HFFc6 (cell line): ENCODE measurements at places on chromosomes 2 and 18. TPM values are rescaled to one million over a fixed set of nuclear protein-coding genes. Genes with fewer than 3 reads are reported as not detected.

The FANCL gene
- total RNA-seq = 7.2 to 9.1 TPM (median 7.4 TPM) in 3 replicates

The C18orf63 gene
- total RNA-seq = not detected in 3 replicates

The IL1R2 gene
- total RNA-seq = not detected in 2 replicates

The RETREG2 gene
- 76.4 to 82.3 TPM (median 80.1 TPM) in 3 replicates for total RNA-seq

DNA sequence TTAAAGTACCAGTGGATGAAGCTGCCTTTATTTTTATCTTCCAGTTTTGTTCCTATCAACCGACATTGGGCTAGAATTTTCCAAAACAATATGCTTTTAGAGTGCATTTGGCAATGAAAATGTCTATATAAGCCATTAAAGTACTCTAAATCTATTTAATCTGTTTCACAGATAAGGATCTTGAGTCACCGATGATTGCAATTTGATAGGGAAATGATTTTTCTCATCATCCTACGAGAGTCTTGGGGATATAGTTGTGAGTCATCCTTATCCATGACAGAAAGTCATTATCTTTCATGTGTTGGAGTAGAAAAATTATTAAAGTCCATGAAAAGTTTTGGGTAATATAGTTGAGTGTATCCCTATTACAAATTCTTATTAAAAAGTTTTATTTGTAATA is 26.1 kb downstream of the SLC39A10 start:
- H3K36me3 ChIP-seq = peaks cover 20% of the 10 kb centered on the region
- H3K4me1 ChIP-seq = peaks cover 29% of the 10 kb centered on the region
- peak; percentile 67 for DNase-seq
- H3K27ac ChIP-seq = peak overlapping the region; percentile 39; the same call in 1 of the 2 replicates
- peaks cover 3% of the 10 kb centered on the region; the same call in 1 of the 2 replicates for H3K27me3 ChIP-seq

DNA sequence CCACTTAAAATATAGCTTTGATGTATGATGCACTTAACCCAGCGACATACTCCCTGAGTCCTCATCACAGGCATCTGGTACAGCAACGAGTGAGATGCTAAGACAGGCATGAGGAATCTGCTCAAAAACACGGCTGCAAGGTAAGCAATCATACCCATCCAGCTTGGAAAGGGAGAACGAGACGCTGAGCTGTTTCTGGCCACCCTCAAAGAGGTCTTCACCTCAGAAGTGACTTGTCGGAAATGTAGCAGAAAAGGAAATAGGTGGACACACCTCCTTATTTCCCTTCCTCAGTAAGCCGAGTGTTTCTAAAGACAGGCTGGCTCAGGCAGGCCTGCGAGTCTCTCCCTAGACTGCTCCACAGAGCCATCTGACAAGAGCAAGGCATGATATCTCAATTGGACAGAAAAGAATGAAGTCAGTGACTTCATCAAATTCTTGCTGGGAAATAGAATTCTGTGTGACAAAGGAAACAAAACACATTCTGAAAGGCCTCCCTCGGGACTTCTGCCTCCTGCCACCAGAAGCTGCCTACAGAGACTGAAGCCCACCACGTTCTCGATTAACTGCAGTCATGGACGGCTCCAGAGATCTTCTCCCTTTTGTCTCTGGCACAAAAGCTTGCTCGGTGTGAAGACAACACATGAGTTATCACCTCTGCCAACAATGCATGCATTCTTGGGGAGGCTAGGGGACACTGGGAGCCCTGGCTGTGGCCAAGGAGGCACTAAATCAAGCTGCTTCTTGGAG is 84.3 kb downstream of the UXS1 start:
- no peak overlapping the region for H3K4me3 ChIP-seq
- DNase-seq = no peak
- no peaks in the 10 kb centered on the region for H3K27me3 ChIP-seq
- H3K36me3 ChIP-seq = 0 out of 2 replicates have a peak, but pooled peaks cover 6% of the 10 kb centered on the region
- no peak overlapping the region for H3K27ac ChIP-seq

DNA sequence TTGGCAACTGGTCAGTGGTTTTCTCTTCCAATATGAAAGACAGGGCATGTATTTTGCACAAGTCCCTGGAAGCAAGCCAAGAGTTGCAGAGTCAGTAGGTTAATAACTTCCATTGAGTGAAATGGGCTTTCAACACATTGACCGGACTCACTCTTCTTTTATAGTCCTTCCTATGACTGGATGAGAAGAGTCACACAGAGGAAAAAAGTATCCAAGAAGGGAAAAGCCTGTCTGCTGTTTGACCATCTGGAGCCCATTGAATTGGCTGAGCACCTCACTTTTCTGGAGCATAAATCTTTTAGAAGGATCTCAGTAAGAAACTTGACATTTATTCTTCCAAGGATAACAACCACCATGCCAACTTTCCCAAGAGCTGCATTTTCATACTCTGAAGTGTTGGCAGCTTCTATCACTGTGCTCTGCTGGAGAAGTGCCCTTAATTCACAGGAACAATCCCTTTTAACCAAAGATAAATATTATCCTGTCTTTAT is 45.4 kb downstream of the RASGRP3 start:
- H3K4me1 ChIP-seq = peaks cover 10% of the 10 kb centered on the region
- no peak for DNase-seq
- 0 out of 2 replicates have a peak, but pooled peaks cover 4% of the 10 kb centered on the region for H3K36me3 ChIP-seq
- no peak overlapping the region for H3K4me3 ChIP-seq
- no peak overlapping the region for H3K27ac ChIP-seq
- peaks cover 2% of the 10 kb centered on the region; the same call in 1 of the 2 replicates for H3K27me3 ChIP-seq

GRCh38 chr2:160652236-160652635 is 158.6 kb upstream of the RBMS1 start:
- no peak overlapping the region for H3K4me3 ChIP-seq
- no peaks in the 10 kb centered on the region for H3K27me3 ChIP-seq
- peaks cover 39% of the 10 kb centered on the region for H3K4me1 ChIP-seq
- no peak overlapping the region for H3K27ac ChIP-seq
- DNase-seq = no peak

DNA sequence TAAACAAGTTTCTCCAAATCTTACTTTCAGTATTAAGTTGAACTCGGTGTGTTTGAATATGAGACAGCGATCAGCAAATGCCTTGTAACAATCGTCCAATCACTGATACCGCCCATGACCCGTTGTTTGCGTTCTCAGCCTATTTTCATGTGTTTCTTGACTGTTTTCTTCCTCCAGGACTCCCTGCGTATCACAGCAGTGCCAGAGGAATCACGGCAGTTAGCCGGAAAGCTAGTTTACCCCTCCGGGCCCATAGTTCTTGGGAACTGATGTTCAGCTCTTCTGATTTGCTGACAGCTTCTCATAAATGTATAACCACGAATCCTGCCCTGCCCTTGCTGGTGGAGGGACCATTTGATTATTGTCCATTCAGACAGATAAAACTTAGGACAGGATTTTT is 42.2 kb upstream of the TPO start:
- peaks cover 1% of the 10 kb centered on the region; the same call in 1 of the 2 replicates for H3K27me3 ChIP-seq
- peak overlapping the region; percentile 71; the same call in 1 of the 2 replicates for H3K4me3 ChIP-seq
- H3K4me1 ChIP-seq = no peaks in the 10 kb centered on the region

DNA sequence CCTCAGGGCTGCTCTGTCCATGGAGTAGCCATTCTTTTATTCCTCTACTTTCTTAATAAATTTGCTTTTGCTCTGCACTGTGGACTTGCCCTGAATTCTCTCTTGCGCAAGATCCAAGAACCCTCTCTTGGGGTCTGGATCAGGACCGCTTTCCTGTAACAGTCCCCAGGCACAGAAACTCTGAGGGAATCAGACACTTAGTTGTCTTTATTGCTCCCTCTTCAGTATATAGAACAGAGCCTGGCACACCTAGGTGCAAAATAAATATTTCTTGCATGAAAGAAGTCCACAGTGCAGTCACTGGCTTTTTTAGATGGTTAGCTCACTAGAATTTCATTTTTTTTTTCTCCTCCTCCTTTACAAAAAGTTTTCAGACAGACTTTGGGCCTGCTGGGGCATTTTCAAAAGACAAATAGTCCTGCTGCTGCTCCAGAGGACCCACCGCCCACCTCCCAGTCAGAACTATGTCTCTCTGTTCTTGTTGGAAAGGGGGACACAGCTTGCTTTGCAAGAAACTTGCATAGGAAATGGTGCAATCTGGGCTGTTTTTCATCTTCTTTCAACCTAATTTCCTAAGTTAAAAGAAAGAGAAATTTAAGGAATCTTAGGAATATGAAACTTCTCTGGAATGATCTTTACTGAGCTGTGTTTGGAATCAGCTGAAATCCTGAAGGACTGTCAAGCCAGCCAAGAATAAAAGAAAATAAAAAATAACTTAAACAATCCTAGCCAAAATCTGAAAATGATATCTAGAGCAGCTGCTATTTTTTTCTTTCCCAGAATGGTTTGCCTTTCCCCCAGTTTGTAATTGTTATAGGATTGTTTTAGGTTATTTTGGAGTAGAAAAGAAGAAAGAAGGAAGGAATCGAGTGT is 31.7 kb upstream of the MAP4K3 start:
- H3K36me3 ChIP-seq = no peaks in the 10 kb centered on the region
- peak overlapping the region; percentile 78 for H3K27ac ChIP-seq
- no peak for DNase-seq
- no peaks in the 10 kb centered on the region for H3K27me3 ChIP-seq
- peaks cover 57% of the 10 kb centered on the region for H3K4me1 ChIP-seq
- peak overlapping the region; percentile 70 for H3K4me3 ChIP-seq

DNA sequence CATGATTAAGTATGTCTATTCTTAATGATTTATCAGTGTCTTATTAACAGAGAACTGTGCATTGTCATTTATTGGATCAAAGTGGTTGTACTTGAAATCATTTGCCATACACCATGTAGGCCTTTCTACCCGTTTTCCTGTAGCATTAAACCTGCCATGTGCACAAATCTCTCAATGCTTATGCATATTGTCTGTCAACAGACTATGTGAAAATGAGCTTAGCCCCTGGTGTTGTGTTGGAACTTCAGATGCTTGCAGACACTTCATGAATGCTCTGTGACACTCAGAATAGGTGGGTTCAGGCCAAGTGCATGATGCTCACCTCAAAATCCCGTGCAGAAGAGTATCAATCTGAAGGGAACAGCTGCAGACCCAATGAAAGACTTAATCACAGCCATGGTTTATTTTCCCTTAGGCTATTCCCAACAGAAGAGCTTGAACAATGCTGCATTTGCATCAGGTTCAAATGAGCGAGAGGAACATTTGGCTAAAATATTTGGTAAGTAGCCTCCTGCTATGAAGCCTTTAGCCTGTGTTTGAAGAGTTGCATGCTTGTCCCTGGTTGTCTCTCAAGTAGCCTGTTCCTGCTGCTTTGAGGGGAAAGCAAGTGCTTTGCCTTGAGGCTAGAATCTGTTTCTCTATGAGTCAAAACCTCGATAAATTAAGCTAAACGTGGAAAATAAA is 6.1 kb downstream of the C2orf92 start:
- no peak overlapping the region for H3K4me3 ChIP-seq
- no peak overlapping the region for H3K27ac ChIP-seq
- peaks cover 2% of the 10 kb centered on the region for H3K27me3 ChIP-seq
- H3K4me1 ChIP-seq = peaks cover 12% of the 10 kb centered on the region; the same call in 1 of the 2 replicates
- no peak for DNase-seq
- no peaks in the 10 kb centered on the region for H3K36me3 ChIP-seq

DNA sequence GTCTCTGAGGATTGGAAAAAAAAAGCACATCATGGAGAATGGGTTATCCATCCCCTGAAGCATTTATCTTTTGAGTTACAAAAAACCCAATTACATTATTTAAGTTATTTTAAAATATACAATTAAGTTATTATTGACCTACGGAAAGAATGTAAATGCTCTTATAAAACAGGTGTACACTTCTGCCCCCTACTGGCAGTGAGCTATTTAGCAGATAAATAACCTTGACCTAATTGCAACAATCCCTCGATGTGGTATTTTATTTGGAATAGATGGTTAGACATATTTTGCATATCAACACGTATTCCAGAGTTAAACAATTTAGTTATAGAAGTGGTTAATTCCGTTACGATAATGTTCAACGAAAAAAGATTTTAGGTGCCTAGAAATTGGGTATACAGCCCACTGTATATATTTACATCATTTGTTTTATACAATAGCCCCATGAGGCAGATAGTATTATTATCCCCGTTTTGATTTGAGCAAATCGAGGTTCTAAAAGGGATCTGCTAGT is 9.1 kb upstream of the DAW1 start:
- H3K4me3 ChIP-seq = no peak overlapping the region
- H3K27me3 ChIP-seq = peaks cover 2% of the 10 kb centered on the region; the same call in 1 of the 2 replicates
- DNase-seq = peak; percentile 28
- H3K36me3 ChIP-seq = no peaks in the 10 kb centered on the region

DNA sequence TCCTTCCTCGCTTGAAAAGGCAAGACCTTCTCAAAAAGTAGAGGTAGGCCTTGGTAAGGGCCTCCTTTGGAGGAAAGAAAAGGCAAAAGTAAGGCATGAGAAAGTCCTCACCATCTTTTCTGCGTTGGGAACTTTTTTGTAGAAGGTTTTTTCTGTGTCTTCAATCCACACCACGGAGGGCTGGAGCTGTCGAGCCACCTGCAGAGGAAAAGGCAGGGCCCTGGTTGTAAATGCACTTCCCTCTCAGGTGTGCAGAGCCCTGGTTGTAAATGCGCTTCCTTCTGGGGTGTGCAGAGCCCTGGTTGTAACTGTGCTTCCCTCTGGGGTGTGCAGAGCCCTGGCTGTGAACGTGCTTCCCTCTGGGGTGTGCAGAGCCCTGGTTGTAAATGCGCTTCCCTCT is 80.2 kb upstream of the ASB18 start:
- H3K4me1 ChIP-seq = no peaks in the 10 kb centered on the region
- H3K27ac ChIP-seq = no peak overlapping the region
- DNase-seq = no peak

GRCh38 chr2:197332641-197333040 is 22.1 kb upstream of the ANKRD44 start:
- H3K27me3 ChIP-seq = peaks cover 6% of the 10 kb centered on the region
- H3K4me3 ChIP-seq = no peak overlapping the region
- no peaks in the 10 kb centered on the region for H3K4me1 ChIP-seq
- H3K36me3 ChIP-seq = no peaks in the 10 kb centered on the region
- H3K27ac ChIP-seq = no peak overlapping the region
- no peak for DNase-seq

DNA sequence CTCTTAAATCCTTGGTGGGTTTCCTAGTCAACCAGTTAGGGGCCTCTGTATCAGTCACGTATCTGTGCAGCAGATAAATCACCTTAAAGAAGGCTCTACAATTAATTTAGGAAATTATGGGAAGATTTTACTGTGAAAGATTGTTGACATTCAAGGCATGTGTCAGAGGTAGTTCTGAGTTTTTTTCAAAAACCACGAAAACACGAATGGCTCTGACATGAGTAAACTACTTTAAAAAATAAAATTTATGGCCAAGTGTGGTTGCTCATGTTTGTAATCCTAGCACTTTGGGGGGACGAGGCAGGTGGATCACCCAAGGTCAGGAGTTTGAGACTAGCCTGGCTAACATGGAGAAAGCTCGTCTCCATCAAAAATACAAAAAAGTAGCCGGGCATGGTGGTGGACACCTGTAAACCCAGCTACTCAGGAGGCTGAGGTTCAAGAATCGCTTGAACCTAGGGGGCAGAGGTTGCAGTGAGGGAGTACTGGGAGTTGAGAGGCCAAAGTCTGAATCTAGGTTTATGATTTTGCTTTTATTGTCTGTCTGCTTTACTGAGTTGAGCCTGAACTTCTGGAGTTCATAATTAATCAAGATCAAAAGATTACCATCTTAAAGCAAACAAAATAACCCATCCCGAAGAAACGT is 77.1 kb downstream of the SPRED2 start:
- H3K27ac ChIP-seq = no peak overlapping the region
- no peaks in the 10 kb centered on the region for H3K36me3 ChIP-seq
- DNase-seq = peak; percentile 41
- no peak overlapping the region for H3K4me3 ChIP-seq
- peaks cover 74% of the 10 kb centered on the region for H3K4me1 ChIP-seq
